ENCODE measurements at places on chromosomes 1 and 21. TPM values are rescaled to one million over a fixed set of nuclear protein-coding genes. Genes with fewer than 3 reads are reported as not detected.
A peak's percentile ranks its signal among the peaks of the same experiment; 100 is the strongest.

- DNase-seq, result no peak
Measured at GRCh38 chr1:178344513-178345091, 152.2 kb downstream of the CLEC20A start.

DNA sequence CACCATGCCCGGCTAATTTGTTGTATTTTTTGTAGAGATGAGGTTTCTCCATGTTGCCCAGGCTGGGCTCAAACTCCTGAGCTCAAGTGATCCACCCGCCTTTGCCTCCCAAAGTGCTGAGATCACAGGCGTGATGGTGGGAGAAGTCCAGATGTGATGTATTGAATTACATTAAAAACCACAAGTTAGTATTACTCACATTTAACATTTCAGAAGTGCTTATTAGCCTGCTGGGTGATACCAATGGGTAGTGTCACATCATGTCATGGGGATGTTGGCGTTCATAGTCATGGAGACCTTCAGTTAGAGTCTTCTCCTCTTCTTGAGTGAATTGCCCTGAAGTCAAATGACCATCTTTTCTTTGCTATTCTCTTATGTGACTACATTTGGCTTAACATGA, 63.6 kb upstream of the VAMP3 start:
- no peak for DNase-seq

- no peak for DNase-seq
Measured at GRCh38 chr1:184225283-184226099, 161.3 kb upstream of the C1orf21 start.

- DNase-seq, result peak; percentile 97
Measured at GRCh38 chr1:31715087-31715872, 11.5 kb upstream of the COL16A1 start.

- DNase-seq, result no peak
Measured at GRCh38 chr1:154408174-154408777, 3.1 kb downstream of the IL6R start.

- DNase-seq, result no peak
Measured at GRCh38 chr1:46158312-46159281, 16.3 kb upstream of the TSPAN1 start.

DNA sequence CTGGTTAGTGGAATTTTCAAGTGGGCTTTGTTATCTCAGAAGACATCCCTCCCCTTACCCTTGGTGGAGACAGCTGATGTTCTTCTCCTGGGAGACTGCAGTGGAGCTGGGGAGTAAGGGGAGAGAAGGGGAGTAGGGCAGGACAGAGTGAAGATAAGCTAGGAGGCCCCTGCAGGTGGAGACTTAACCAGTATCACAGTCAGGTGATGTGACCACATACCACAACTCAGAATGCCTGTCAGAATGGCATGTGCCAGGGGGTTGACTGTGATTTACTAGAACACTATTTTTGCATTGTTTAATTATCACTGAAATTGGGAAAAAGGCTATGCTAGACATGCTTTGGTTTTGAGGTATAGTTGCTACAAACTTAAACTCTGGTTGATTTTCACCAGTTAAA, 124.6 kb downstream of the NRDC start:
- DNase-seq, result no peak

DNA sequence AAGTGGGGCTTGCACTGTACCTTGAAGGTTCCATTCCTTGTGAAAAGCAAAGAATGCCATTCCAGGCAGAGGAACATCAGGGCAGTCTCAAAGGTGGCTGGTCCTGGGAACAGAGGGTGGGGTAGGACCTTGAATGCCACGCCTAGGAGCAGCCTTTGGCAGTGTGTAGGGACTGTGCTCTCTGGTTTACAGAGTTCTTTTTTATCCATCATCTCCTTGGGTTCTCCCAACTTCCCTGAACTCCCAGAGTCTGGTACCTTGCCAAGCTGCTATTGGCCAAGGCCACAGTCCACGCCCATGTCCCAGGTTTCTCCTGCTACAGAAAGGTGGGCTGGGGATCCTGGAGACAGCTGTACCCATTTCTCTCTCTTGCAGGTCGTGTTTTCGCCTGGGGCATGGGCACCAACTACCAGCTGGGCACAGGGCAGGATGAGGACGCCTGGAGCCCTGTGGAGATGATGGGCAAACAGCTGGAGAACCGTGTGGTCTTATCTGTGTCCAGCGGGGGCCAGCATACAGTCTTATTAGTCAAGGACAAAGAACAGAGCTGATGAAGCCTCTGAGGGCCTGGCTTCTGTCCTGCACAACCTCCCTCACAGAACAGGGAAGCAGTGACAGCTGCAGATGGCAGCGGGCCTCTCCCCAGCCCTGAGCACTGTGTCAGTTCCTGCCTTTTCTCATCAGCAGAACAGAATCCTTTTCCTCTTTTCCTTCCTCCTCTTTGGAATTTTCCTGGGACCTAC, 15.3 kb upstream of the TRNAU1AP start:
- DNase-seq, result no peak

DNA sequence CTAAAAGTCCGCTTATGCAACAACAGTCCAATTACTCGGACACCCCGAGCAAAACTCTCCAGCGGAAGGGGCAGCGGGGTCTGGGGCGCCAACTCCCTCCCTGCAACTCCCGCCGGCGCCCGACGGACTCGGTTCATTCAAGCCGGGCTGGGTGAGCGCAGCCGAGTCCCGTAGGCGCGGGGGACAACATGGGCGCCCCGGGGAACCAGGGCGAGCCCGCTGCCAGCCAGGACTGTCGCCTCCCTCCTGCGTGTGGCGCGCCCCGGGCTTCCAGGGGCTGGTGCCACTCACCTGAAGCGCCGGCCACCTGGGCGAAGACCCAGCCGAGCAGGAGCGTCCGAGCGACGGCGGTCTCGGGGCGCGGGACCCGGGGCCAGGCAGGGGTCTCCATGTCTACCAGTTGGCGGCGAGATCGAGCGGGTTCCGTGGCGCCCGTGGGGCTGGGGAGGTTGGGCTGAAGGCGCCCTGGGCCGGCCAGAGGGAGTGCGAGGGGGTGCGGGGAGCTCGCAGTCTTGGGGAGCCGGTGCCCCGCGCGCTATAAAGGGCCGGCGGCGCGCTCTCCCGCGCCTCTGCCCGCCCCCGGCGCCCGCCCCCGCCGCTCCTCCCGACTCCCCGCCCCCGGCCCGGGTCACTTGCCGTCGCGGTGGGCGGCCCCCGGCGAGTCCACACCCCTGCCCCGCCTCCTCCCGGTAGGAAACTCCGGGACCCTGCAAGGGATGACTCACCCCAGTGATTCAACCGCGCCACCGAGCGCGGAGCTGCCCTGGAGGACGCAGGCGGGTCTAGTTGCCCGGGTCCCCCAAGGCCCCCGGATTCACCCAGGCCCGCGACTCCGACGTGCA, at the start of gene F3:
F3 (minus strand) TSS at position 514 of the 842 bp plus-strand sequence; CDS start at position 391, 123 bp downstream.
- DNase-seq, result peak; percentile 91

GRCh38 chr1:204462229-204462561, 32.4 kb downstream of the PIK3C2B start:
- no peak for DNase-seq

DNA sequence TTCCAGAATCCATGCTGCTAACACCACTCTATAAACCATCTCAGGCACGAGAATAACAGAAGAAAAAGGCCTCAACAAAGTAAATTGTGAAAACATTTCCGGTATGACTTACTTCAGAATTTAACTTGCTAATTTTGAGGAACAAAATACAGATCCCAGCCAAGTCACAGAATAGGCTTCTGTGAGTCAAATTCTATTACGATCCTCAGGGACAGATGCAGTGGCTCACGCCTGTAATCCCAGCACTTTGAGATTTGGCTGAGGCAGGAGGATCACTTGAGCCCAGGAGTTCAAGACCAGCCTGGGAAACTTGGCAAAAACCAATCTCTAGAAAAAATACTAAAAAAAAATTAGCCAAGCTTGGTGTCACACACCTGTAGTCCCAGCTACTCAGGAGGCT, 8.8 kb upstream of the CCDC27 start:
- no peak for DNase-seq

PLPPR4 gene
- not detected for total RNA-seq

KRTAP13-2 gene
- total RNA-seq, result not detected

TCEANC2 gene
- 1.5 TPM for total RNA-seq
